ENCODE measurements at places on chromosomes 5 and 9. TPM values are rescaled to one million over a fixed set of nuclear protein-coding genes. Genes with fewer than 3 reads are reported as not detected.
A peak's percentile ranks its signal among the peaks of the same experiment; 100 is the strongest.

DNA sequence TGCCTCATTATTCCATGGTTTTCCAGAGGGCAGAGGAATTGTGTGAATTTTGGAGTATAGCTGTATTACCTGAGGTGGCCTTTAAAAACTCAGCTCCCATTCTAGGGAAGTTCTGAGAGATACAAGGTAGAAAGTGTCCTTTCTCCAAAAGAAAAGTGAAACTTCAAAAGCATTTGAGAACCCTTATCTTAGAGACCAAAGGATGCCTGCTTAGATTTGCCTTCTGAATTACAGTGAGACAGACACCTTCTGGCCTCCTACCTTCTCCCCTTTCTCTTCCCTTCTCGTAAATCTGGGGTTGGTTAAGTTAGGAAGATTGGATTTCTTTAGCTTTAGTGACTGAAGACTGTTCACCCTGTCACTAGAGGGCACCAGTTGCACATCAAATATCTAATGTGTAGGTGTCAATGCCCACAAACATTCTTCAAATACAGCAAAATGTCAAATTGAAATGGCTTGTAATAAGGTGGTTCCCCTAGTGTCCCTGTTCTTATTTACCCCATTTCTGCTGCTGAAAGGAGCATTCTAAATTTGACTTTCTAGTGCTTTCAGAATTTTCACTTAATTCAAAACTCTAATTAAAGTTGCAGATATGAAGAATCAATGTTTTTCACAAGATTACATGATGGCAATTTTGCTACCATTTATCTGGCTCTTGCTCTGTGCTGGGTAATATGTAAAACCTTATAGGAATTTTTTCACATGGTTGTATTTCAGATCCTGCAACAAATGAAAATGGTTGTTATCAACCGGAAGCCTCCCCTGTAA, 46.7 kb downstream of the PRRC1 start:
- H3K4me3 ChIP-seq = no peak overlapping the region
- H3K36me3 ChIP-seq = no peaks in the 10 kb centered on the region
- no peak overlapping the region for H3K27ac ChIP-seq
- no peaks in the 10 kb centered on the region for H3K4me1 ChIP-seq
- no peaks in the 10 kb centered on the region for H3K27me3 ChIP-seq

SIL1 gene
- total RNA-seq = 119 TPM

- H3K36me3 ChIP-seq = peaks cover 4% of the 10 kb centered on the region
- no peak overlapping the region for H3K27ac ChIP-seq
- no peaks in the 10 kb centered on the region for H3K4me1 ChIP-seq
- H3K27me3 ChIP-seq = no peaks in the 10 kb centered on the region
Observed at GRCh38 chr9:5652821-5653220, 23.9 kb downstream of the RIC1 start.

DNA sequence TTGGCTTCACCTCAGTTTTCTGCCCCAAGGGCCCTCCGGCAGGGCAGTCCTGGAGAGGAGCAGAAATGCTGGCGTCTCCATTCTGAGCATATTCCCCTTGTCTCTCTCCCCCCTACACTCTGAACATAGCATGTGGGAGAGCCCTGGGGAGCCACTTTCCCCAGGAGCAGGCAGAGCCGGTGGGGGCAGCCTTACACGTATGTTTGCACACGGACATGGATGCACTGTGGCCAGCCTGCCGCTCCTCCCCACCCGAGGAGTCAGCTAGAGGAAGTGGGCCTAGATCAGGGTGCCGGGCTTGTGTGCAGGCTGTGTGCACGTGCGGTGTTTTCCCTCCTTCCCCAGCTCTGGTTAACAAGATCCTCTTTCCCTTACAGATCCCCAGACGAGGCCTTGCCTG, 25.4 kb upstream of the POMT1 start:
- no peak overlapping the region for H3K4me3 ChIP-seq
- DNase-seq = no peak
- H3K27me3 ChIP-seq = no peaks in the 10 kb centered on the region
- peak overlapping the region; percentile 34 for H3K27ac ChIP-seq
- no peaks in the 10 kb centered on the region for H3K4me1 ChIP-seq

INSL4 gene
- not detected for total RNA-seq

EXOC3 gene
- 35.4 TPM for total RNA-seq

- H3K4me1 ChIP-seq = no peaks in the 10 kb centered on the region
- DNase-seq = peak; percentile 42
- no peaks in the 10 kb centered on the region for H3K36me3 ChIP-seq
Observed at GRCh38 chr9:109192732-109193361, 25.8 kb upstream of the FRRS1L start.

DNA sequence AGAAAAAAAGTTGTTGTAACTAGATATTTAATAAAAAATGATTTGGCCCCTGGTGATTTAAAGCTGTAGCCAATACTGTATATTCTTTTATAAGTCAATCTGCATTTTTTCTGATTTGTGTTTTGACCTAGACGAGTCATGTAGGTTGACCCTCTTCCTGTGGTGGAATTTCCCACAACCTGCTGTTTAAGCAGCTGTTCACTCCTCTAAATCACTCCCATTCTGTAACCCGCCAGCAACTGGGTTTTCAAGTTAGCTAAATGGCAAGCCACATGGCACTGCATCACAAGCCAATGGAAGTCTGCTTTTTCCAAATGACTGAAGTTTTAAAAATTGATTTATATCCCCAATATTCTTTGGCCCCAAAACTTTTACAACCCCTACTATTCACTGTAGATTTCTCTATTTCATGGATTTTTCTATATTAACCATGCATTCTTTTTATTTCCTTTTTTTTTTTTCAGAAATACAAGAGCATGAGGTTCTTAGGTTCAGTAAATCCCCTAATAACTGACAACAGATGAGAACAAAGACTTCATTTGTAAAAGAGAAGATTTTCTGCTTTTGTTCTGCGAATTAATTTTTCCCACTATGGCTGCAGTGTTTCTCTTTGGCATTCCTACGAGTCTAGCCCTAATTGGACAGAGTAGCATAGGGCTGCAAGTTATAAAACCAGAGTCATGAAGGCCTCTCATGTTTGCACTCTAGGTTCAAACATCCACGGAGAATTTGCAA, 184.5 kb upstream of the TLE4 start:
- H3K27ac ChIP-seq = no peak overlapping the region
- no peaks in the 10 kb centered on the region for H3K27me3 ChIP-seq
- H3K36me3 ChIP-seq = no peaks in the 10 kb centered on the region

GRCh38 chr9:129494113-129494789, 126.7 kb downstream of the C9orf50 start:
- DNase-seq = no peak
- no peaks in the 10 kb centered on the region for H3K36me3 ChIP-seq
- H3K4me3 ChIP-seq = no peak overlapping the region
- H3K27ac ChIP-seq = peak overlapping the region; percentile 91
- H3K27me3 ChIP-seq = no peaks in the 10 kb centered on the region
- H3K4me1 ChIP-seq = peaks cover 57% of the 10 kb centered on the region

GRCh38 chr5:89584339-89584956, 701.5 kb upstream of the MEF2C start:
- H3K27ac ChIP-seq = no peak overlapping the region
- no peak overlapping the region for H3K4me3 ChIP-seq
- no peaks in the 10 kb centered on the region for H3K4me1 ChIP-seq

- H3K27me3 ChIP-seq = no peaks in the 10 kb centered on the region
- H3K4me3 ChIP-seq = no peak overlapping the region
- no peak overlapping the region for H3K27ac ChIP-seq
Observed at GRCh38 chr9:33177086-33177485, 9.9 kb upstream of the B4GALT1 start.

DNA sequence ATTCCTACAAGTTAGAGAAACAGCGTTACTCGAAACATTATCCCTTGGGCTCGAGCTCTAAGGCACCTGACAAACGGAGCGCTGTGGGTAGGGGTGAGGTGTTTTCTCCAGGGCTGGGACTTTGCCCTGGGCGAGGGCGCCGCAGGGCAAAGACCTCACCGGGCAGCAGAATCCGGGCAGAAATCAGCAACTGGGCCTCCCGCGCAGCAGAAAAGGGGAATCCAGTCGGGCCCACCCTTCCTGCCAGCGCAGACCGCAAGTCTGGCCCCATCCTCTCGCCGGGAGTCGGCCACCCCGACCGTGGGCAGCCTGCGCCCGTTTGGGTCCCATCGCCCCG, 430 bp upstream of the MSH3 start:
- no peaks in the 10 kb centered on the region for H3K36me3 ChIP-seq
- no peak overlapping the region for H3K27ac ChIP-seq
- no peak overlapping the region for H3K4me3 ChIP-seq
- DNase-seq = peak; percentile 20
- H3K27me3 ChIP-seq = no peaks in the 10 kb centered on the region
- H3K4me1 ChIP-seq = peaks cover 20% of the 10 kb centered on the region

GRCh38 chr9:20426019-20426418, 196.3 kb downstream of the MLLT3 start:
- no peaks in the 10 kb centered on the region for H3K36me3 ChIP-seq
- H3K27ac ChIP-seq = no peak overlapping the region
- H3K4me1 ChIP-seq = no peaks in the 10 kb centered on the region
- DNase-seq = no peak

- H3K36me3 ChIP-seq = no peaks in the 10 kb centered on the region
- no peak overlapping the region for H3K27ac ChIP-seq
- H3K4me1 ChIP-seq = no peaks in the 10 kb centered on the region
- H3K27me3 ChIP-seq = no peaks in the 10 kb centered on the region
- no peak overlapping the region for H3K4me3 ChIP-seq
- DNase-seq = no peak
Observed at GRCh38 chr9:130565792-130566191, 13.6 kb upstream of the FUBP3 start.

DNA sequence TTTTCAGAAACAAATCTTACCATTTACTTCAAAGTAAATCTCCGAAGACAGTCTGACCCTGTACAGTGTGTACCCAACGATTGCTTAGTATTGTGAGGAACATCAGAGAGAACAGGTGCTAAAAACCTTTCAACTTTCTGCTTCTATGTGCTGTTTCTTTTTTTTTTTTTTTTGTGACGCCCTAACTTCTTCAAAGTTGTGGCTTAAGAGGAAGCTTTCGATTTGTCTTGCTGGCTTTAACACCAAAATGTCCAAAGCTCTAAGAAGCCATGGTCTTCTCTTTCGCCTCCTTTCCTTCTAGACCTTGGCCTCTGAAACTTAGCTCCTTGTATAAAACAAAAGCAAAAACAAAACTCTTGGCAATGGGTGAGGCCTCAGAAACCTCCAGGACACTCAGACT, 1.2 kb downstream of the TNFSF8 start:
- peak overlapping the region; percentile 31 for H3K4me3 ChIP-seq

ZFAND5 gene
- 168 TPM for total RNA-seq

DNA sequence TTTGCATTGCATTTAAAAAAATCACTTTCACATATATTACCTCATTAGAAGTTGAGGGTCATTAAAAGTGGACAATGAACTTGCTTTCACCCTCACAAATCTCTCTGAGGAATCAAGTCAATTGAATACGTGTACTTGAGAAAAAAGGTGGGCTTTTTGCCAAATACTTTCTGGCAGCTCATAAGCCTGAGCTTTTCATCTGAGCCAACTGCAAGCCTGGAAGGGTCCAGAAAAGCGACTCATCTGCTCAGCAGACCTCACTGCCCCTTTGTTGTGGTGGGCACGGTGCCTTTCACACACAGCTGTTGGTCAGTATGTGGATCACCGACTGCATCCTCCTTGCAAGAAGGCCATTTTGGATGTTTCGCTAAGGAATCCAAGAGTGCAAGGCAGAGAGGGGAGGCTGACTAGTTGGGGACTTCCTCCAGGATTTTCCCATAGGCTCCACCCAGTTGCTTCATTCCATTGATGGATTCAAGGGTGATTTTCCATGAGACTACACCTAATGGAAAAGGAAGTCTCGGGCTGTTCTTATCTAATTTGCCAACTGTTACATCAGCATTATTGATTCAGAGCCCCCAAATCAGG, 564.7 kb downstream of the PDE4D start:
- no peaks in the 10 kb centered on the region for H3K4me1 ChIP-seq
- H3K36me3 ChIP-seq = no peaks in the 10 kb centered on the region
- no peaks in the 10 kb centered on the region for H3K27me3 ChIP-seq
- no peak overlapping the region for H3K4me3 ChIP-seq
- no peak for DNase-seq

LRRC19 gene
- not detected for total RNA-seq

GNA14 gene
- total RNA-seq = 2.9 TPM

GRCh38 chr5:143245929-143246561, 157.4 kb downstream of the NR3C1 start:
- H3K4me1 ChIP-seq = no peaks in the 10 kb centered on the region
- H3K27me3 ChIP-seq = no peaks in the 10 kb centered on the region
- H3K27ac ChIP-seq = no peak overlapping the region
- H3K4me3 ChIP-seq = no peak overlapping the region

DNA sequence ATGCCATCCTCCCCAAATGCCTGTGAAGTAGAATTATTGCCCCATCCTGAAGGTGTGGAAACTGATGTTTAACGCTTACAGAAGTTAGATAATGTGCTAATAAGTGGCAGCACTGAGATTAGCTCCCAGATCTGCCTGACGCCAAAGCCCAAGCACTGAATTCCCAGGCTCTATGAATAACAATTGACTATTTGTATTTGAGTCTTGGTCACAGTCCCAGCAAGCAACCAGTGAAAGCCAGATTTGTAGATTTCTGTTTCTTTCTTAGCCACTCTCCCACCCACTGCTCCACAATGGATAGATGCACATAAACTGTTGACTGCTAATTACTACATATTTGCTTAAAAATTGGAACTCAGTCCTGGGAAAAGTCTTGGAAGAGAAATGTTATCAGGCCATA, 34.4 kb downstream of the FAM240B start:
- H3K4me3 ChIP-seq = no peak overlapping the region
- peaks cover 4% of the 10 kb centered on the region for H3K4me1 ChIP-seq
- H3K27ac ChIP-seq = no peak overlapping the region

GRCh38 chr5:177443144-177443983, 3.2 kb upstream of the PRR7 start:
- DNase-seq = no peak
- no peaks in the 10 kb centered on the region for H3K27me3 ChIP-seq
- peaks cover 18% of the 10 kb centered on the region for H3K4me1 ChIP-seq
- no peak overlapping the region for H3K27ac ChIP-seq
- peaks cover 12% of the 10 kb centered on the region for H3K36me3 ChIP-seq

GRCh38 chr9:131618071-131618479, 72.8 kb downstream of the PRRT1B start:
- H3K36me3 ChIP-seq = peaks cover 42% of the 10 kb centered on the region
- no peak overlapping the region for H3K4me3 ChIP-seq
- H3K27me3 ChIP-seq = no peaks in the 10 kb centered on the region
- H3K27ac ChIP-seq = no peak overlapping the region
- DNase-seq = peak; percentile 55

- no peaks in the 10 kb centered on the region for H3K36me3 ChIP-seq
- no peak for DNase-seq
- no peaks in the 10 kb centered on the region for H3K4me1 ChIP-seq
- H3K27me3 ChIP-seq = no peaks in the 10 kb centered on the region
- H3K4me3 ChIP-seq = no peak overlapping the region
- no peak overlapping the region for H3K27ac ChIP-seq
Observed at GRCh38 chr5:137778772-137779564, 24.8 kb upstream of the HNRNPA0 start.

- H3K36me3 ChIP-seq = no peaks in the 10 kb centered on the region
- no peaks in the 10 kb centered on the region for H3K4me1 ChIP-seq
- no peak overlapping the region for H3K4me3 ChIP-seq
- H3K27ac ChIP-seq = no peak overlapping the region
- DNase-seq = no peak
- H3K27me3 ChIP-seq = no peaks in the 10 kb centered on the region
Observed at GRCh38 chr5:147547730-147548129, 37.9 kb upstream of the DPYSL3 start.

- no peaks in the 10 kb centered on the region for H3K27me3 ChIP-seq
- DNase-seq = peak; percentile 61
- H3K27ac ChIP-seq = peak overlapping the region; percentile 88
- H3K4me1 ChIP-seq = peaks cover 46% of the 10 kb centered on the region
Observed at GRCh38 chr9:134403292-134403681, 77.0 kb downstream of the RXRA start.

MEIKIN gene
- not detected for total RNA-seq

GRCh38 chr9:2418619-2419018, 203.0 kb upstream of the VLDLR start:
- no peak overlapping the region for H3K27ac ChIP-seq
- no peak overlapping the region for H3K4me3 ChIP-seq
- no peaks in the 10 kb centered on the region for H3K36me3 ChIP-seq

HARS1 gene
- 53.7 TPM for total RNA-seq
